Kidney (tissue), 22 donors: ENCODE measurements at places on chromosomes 3 and 15. TPM values are rescaled to one million over a fixed set of nuclear protein-coding genes. Genes with fewer than 3 reads are reported as not detected.

The COL6A5 gene
- total RNA-seq: 0.41 TPM

GRCh38 chr3:126417981-126418530, 23.3 kb downstream of the CFAP100 start:
- DNase-seq: no peak

DNA sequence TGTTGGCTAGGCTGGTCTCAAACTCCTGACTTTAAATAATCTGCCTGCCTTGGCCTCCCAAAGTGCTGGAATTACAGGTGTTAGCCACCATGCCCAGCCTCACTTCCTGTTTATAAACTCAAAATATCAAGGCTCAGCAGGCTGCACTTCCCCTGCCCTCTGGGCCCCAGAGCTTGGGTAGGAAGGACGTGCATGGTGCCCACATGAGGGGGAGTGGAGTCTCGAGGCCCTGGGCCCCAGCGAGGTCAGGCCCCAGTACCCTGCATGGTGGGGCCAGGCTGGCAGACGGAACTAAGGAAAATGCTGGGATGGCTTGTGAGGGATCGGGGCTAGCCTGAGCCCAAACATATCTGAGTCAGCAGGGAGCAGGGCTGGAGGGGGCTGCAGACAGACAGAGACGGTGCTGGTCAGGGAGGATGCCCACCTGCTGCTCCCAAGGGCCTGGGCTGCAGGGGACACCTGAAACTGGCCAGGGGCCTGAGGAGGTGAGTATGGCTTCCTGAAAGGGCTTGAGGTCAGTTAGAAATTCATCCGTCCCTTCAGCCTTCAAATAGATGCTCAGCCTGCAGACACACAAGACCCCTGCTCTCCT, 5.1 kb downstream of the SPTBN5 start:
- no peak for DNase-seq

- DNase-seq: no peak
These were observed 749.3 kb upstream of the CADM2 start for GRCh38 chr3:84209474-84209873.

DNA sequence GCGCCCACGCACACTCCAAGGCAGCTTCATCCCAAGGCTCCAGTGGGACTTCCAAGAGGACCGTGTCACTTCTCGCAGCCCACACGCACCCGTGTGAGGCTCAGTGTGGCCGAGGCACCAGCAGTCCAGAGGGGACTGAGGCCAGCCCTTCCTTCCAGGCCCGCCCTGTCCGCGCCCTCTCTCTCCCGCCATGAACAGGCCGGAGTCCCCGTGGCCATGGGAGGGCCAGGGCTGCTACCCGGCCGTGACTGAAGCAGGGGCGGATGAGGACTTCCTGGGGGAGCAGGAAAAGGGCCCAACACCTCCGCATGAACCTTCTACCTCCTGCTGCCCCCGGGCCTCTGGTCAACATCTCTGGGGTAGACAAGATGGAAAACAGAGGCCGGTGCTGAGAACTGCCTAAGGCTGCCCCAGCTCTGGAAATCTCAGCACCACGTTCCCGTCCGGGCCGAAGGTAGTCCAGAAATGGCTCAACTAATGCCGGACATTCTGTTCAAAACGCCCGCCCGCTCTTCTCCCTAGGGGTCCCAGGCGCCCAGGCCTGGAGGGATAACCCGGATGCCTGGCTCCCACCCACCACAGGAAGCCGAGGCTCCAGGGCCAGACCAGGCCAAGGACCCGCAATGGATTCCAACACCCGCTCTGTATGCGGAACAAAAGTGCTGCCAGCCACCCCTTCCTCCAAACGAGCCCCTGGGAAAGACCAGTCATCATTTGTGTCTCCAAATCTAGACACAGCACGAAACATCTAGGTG, 32.7 kb downstream of the TNK2 start:
- no peak for DNase-seq

GRCh38 chr3:160686955-160687535, 10.1 kb downstream of the ARL14 start:
- DNase-seq: no peak
